ENCODE measurements at places on chromosomes 16 and 17.

- DNase-seq = no peak
Observed at GRCh38 chr16:31529108-31529936, 1.6 kb downstream of the AHSP start.

DNA sequence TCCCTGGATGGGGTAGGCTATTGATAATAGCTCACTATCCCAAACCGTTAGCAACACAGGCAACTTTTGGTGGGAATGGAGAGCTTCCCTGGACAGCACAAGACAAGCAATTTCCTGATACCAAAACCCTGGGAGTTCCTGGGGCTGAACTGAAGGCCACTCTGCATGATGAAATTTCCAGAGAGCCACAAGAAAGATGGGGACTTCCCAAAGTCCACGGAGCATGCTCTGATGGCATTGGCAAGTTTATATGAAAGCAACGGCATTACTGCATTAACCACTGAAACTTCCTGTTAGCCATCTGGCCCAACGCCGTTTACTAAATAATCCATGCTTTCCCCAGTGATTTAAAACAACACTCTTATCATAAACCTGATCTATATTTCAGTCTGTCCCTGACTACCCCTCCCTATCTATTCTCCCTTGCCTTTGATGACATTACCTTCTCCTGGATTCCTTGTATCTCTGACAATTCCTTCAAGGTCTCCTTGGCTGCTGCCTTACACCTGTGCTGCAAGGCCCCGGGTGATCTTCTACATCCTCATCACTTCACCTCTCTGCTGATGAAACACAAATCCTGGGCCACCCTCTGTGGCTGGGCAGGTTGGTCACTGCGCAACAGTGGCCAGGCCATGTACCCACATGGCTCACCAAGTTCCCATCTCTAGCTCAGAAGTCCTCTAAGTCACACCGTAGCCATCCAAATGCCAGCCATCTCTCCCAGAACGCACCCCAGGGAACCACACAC, 108.5 kb upstream of the RCVRN start:
- no peak for DNase-seq

- DNase-seq = no peak
Observed at GRCh38 chr16:29962344-29962994, 590 bp downstream of the TMEM219 start.

GRCh38 chr17:41284546-41284945, 9.0 kb downstream of the KRTAP9-7 start:
- DNase-seq = no peak

GRCh38 chr17:74839990-74840852, 19.5 kb downstream of the GRIN2C start:
- DNase-seq = no peak

DNA sequence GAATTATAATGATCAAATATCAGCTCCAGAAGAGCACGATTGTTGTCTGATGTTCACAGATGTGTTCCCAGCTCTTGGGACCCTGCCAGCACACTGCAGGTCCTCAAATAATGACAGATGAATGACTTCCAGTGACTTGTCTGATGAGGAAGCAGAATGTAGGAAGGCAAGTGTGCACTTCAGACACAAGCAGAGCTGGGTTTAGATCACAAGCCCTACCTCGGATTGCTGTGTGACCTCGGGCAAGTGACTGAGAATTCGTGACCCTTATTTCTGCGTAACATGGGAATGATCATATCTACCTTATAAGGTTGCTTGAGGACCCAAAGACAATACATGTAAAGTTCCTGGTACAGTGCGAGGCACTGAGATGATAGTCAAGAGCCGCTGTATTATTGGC, 182.2 kb downstream of the ABCC12 start:
- no peak for DNase-seq

DNA sequence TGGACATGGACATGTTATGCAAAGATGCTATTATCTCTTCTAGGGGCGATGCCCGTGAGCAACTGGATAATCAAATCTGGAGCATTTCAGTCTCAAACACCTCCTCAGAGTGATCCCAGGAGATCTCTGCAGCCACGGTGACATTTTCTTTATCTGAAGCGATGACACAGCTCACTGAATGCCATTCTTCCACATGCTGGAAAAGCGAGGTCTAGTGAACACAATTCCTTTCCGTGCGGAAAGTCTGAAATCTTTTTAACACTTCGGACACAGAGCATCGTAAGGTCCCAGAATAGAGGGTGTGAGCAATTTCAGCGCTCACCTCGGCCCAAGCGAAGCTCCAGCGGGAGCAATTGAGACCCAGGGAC, 531 bp upstream of the HASPIN start:
- no peak for DNase-seq

DNA sequence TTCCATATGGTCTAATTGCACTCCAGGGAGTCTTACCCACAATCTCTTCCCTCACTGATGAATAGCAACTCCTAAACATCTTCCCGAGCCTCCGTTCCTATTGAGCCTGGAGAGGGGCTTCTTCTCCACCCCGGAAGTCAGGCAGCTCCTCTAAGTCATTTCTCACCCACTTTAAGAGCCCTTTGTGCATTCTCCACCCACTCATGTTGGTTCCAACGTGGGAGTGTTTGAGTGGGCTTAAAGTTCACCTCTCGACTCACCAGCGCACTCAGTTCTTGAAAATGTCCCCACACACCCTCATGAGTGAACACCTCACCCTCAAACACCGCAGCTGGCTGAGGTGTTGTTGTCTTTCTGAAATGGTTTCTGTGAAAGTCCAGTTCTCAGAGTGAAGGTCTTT, 67.6 kb downstream of the TMEM114 start:
- DNase-seq = no peak

- DNase-seq = peak; percentile 75
Observed at GRCh38 chr16:15857724-15858560, 1.1 kb upstream of the MYH11 start.

DNA sequence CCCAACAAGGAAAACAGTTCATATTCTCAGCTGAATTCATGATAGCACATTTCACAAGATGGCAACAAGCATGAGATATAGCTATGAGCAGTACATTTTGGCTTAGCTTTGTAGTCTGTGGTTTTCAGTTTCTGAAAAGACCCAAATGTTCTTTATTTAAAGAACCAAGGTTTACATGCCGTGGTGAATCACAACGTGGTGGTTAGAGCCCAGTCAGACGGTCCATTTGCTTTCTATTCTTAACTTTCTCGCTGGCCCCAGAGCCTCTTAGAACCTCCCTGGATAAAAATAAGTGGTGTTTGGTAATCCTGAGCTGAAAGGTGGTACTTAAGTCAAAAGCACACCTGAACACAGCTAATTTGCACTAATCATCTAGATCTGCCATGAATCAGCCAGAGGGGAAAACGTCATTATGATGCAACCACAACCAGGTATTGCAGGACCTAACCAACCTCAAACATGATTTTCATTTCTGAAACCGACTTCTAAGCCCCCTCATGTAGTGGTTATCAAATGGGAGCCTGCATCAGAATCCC, 18.6 kb upstream of the HAPSTR1 start:
- peak; percentile 68 for DNase-seq

- DNase-seq = peak; percentile 93
Observed at GRCh38 chr17:41060052-41060604, at the start of gene KRTAP2-3. TSS of gene KRTAP2-3 (minus strand) at chr17:41060114. CDS start at chr17:41060050, 64 bp downstream.

DNA sequence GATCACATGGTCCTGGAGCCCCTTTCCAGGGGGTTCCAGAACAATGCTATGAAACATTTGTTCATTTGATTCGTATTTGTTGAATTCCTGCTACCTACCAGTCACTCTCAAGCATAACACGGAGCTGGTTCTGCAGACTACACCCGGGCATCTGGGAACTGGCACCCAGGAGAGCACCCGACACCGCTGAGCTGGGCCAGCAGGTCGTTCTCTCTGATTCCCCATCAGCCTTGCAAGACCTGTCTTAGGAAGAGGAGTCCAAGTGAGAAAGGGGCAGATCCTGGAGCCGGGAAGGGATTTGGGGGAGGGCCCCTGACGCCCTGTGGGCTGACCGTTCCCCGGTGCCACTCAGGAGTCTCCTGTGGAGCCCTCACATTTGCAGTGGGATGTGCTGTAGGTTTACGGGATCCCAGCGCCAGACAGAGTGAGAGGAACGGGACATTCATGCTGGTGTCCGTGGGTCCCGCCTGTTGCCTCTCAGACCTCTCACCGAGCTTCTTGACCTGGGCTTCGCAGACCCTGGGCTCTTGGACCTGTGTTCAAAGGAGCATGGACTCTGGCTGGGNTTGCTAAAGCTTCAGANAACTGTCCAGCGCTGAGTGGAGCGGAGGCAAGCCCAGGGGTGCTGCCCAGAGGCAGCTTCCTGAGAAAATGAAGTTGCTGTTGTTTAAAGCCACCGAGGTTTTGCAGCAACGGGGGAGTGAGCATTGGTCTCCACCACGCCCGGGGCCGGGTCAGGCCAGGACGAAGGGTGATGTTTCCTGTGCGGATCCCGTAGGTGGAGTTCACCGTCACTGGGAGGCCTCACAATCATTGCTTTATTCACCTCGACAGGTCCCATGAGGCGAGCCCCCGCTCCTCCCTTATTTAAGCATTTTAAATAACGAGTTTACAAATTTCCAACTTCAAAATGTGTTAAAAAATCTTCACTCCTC, 49.2 kb downstream of the METRNL start:
- DNase-seq = no peak

DNA sequence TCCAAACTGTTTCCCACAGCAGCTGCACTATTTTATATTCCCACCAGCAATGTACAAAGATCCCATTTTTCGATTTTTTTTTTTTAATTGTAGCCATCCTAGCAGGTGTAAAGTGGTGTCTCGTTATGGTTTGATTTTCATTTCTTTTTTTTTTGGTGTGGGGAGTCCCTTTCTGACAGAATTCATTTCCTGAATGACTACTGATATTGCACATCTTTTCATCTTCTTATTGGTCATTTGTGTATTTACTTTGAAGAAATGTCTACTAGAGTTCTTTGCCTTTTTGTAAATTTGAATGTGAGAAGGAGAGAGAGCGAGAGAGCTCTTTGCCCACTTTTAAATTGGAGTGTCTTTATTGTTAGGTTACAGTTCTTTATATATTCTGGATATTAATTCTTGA, 14.0 kb downstream of the CYB5B start:
- no peak for DNase-seq

GRCh38 chr17:29445844-29446243, 55.7 kb downstream of the TAOK1 start:
- no peak for DNase-seq

GRCh38 chr17:74161503-74161875, 42.0 kb upstream of the RPL38 start:
- no peak for DNase-seq

- DNase-seq = no peak
Observed at GRCh38 chr16:70159355-70160348, 13.9 kb upstream of the CLEC18C start.

DNA sequence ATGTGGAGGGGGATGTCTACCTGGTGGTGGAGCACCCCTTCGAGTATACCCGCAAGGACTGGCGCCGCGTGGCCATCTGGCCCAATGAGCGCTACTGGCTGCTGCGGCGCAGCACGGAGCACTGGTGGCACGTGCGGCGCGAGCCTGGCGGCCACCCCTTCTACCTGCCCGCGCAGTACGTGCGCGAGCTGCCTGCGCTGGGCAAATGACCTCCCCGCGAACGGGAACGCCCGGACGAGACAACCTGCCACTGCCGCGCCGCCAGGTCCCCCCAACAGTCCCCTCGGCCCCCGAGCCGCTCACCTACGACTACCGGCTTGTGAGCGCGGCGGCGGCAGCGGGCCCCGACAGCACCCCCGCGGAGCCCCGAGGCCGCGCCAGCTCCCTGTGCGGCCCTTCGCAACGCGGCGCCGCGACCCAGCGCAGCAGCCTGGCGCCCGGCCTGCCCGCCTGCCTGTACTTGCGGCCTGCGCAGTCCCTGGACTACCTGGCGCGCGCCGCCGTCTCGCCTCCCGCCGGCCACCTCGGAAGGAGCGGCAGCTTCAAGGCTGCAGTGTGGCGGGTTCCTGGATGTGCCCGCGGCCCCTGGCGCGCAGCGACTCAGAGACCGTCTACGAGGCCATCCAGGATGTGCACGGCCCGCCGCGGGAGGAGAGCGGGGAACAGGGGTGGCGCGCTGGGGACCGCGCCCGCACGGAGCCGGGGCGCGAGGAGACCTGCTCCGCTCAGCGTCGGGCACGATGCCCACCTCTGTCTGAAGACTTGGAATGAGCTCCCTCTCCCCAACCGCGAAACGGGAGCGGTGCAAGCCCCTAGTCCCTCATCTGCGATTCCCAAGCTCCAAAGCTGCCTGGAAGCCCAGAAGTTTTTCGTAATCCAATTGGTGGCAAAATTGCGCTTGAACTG, 48.7 kb upstream of the AMZ2 start:
- peak; percentile 83 for DNase-seq

- no peak for DNase-seq
Observed at GRCh38 chr16:85641776-85642176, 28.7 kb downstream of the GSE1 start.

- DNase-seq = no peak
Observed at GRCh38 chr16:9996221-9996620, 186.0 kb downstream of the GRIN2A start.

DNA sequence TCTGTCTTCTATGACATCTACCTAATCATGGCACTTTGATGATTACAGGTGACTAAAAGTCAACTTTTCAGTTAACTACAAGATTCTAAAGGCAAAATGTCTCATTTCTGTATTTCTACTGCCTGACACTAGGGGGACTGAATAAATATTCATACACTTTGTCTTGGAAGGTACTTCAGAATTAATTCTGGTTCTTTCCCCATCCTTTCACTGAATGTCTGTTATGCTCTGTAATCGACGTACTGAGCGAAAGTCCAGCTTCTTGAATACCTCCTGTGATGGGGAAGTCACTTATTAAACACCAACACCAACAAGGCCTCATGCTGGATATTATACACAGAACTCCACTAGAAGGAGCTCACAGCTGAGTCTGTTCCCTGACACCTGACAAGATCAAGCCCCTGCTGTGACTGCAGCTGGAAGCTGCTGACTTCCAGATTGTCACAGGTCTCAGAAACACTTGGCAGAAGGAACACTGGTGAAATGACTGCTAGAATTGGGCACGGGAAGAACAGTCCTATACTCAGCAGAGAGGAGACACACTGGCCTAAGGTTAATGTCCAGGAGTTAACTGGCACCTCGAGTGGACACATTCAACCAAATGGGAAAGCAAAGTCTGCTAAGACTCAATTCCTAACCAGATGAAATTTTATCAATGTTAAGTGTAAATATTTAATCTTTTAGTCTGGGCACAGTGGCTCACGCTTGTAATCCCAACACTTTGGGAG, 31.9 kb downstream of the CMC2 start:
- DNase-seq = no peak

DNA sequence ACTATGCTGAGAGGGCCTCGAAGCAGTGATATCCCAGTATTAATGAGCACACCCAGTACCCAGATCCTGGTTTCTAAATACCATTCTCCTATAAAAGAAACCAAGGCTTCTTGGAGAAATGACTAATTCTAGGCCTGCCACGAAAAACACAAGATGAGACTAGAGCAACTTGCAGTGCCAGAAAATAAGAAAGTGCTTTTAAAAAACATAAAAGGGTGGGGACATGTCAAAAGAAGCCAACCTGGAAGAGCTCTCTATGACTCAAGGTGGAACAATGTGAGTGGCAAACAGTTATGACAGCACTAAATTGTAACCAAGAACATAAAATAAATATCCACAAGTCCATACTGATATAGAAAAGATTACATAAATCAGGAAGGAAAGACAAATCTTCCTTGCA, 153.2 kb upstream of the KCNJ18 start:
- no peak for DNase-seq
